Prostate gland (tissue), 2 donors: ENCODE measurements at places on chromosomes 5 and 9. TPM values are rescaled to one million over a fixed set of nuclear protein-coding genes. Genes with fewer than 3 reads are reported as not detected.

- no peak overlapping the region for H3K27ac ChIP-seq
- no peak overlapping the region for H3K4me3 ChIP-seq
- no peak for DNase-seq
- H3K4me1 ChIP-seq = no peaks in the 10 kb centered on the region
- no peaks in the 10 kb centered on the region for H3K27me3 ChIP-seq
These were observed 127.7 kb upstream of the PRLR start for GRCh38 chr5:35357973-35358372.

GRCh38 chr5:51378448-51379330 lies 4.6 kb upstream of the ISL1 start:
- peak overlapping the region; percentile 26 for H3K4me3 ChIP-seq
- no peaks in the 10 kb centered on the region for H3K4me1 ChIP-seq
- H3K27ac ChIP-seq = peak overlapping the region; percentile 83
- H3K36me3 ChIP-seq = no peaks in the 10 kb centered on the region

DNA sequence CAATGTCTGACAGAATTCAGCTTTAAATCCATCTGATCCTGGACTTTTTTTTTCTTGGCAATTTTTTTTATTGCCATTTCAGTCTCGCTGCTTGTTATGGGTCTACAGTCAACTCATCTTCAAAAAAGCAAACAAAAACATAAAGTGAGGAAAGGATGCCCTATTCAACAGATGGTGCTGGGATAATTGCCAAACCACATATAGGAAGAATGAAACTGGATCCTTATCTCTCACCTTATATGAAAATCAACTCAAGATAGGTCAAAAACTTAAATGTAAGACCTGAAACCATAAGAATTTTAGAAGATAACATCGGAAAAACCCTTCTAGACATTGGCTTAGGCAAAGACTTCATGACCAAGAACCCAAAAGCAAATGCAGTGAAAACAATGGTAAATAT lies 389.1 kb upstream of the ST8SIA4 start:
- no peaks in the 10 kb centered on the region for H3K27me3 ChIP-seq
- no peaks in the 10 kb centered on the region for H3K36me3 ChIP-seq
- H3K4me3 ChIP-seq = no peak overlapping the region
- no peak for DNase-seq
- no peak overlapping the region for H3K27ac ChIP-seq

DNA sequence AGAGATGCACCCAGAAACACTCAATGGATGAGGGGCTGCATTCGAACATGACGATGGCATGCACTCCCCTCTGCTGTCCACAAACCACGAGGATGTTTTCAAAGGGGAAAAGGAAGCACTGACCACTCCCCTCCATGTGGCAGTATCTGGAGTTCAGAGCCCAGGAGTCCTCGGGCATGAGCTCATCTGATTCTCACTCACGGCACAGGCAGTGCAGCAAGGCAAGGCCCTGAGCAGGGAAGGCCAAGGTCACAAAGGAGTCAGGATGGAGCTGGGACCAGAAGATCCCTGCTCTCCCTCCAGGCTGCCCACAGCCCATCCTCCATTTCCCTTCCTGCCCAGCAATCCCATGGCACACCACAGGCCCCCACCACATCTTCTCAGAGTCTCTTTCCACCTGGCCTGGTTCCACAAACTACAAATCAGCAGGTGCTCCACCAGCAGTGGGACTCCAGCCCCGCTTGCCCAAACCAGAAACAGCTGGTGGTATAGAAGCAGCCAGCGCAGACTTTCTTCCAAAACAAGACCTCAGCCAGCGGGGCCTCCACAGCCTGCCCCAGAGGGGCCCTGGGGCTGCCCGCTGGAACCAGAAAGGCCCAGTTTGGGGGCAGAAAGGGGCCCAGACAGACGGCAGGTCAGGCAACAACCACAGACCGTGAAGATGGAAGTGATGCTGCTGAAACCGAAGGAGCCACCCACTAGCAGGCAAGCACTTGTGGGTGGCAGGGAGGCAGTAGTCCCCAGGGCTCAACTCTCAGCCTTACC lies 12.2 kb downstream of the TNIP1 start:
- H3K27ac ChIP-seq = peak overlapping the region; percentile 28
- no peak for DNase-seq
- no peak overlapping the region for H3K4me3 ChIP-seq

DNA sequence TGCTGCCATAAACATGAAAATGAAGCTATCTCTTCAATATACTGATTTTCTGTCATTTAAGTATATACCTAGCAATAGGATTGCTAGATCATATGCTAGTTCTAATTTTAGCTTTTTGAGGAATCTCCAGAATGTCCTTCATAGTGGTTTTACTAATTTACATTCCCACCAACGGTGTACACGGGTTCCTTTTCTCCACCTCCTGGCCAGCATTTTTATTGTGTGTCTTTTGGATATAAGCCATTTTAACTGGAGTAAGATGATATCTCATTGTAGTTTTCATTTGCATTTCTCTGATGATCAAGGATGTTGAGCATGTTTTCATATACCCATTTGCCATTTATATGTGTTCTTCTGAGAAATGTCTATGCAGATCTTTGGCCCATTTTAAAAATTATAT lies 446.5 kb downstream of the GABRG2 start:
- H3K27ac ChIP-seq = no peak overlapping the region
- no peaks in the 10 kb centered on the region for H3K4me1 ChIP-seq
- H3K36me3 ChIP-seq = no peaks in the 10 kb centered on the region

- H3K4me3 ChIP-seq = no peak overlapping the region
- H3K27ac ChIP-seq = no peak overlapping the region
- no peaks in the 10 kb centered on the region for H3K4me1 ChIP-seq
- DNase-seq = no peak
- no peaks in the 10 kb centered on the region for H3K27me3 ChIP-seq
These were observed 488.0 kb downstream of the MAN2A1 start for GRCh38 chr5:110177729-110178128.

DNA sequence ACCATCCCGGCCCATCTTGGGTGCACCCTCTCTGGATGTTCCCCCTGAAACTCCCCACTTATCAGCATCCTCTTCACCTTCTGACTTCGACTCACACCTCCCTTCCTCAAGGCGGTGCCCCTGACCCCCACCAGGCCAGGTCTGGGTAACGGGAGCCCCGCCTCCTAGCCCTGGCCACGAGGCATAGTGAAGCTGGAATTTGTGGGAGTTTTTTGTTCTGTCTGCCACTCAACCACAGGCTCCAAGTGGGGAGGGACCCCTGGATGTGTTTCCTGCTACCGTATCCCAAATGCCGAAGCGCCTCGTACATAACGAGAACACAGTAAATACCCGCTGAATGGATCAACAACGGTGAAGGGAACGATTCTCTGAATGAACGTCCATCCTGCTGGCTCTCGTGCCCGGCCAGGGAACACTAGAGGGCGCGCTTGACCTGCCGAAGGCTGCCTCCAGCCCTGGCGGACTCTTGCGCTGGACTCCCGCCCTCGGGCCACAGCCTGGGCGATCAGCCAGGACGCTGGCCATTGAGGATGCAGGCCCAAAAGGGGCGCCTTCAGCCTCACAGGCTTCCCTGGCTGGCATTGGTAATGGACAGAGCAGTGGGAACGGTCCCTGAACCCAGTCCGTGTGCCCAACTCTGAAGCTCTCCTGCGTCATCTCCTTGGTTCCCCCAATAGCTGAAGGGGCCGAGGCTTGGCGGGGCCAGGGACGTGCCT lies 47.3 kb upstream of the PHYKPL start:
- no peaks in the 10 kb centered on the region for H3K4me1 ChIP-seq
- H3K36me3 ChIP-seq = no peaks in the 10 kb centered on the region
- H3K27ac ChIP-seq = no peak overlapping the region
- H3K4me3 ChIP-seq = no peak overlapping the region
- peaks cover 2% of the 10 kb centered on the region for H3K27me3 ChIP-seq

DNA sequence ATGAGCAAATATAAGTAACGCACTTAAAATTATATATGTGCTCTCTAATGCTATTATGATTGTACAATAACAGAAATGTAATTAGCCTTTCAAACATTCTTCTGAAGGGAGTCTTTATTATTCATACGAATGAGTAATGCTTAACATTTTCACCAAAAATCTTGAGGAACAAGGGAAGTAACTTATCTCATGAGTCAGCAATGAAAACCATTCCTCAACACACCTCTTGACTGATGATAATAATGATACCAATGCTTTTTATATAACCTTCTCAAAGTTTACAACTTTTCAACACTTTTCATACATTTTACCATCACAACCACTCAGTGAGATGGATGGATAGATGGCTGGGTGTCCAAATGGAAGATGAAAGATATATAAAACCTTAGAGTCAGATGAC lies 369.3 kb downstream of the BNC2 start:
- no peak overlapping the region for H3K27ac ChIP-seq
- no peak overlapping the region for H3K4me3 ChIP-seq
- no peaks in the 10 kb centered on the region for H3K27me3 ChIP-seq
- H3K4me1 ChIP-seq = no peaks in the 10 kb centered on the region

DNA sequence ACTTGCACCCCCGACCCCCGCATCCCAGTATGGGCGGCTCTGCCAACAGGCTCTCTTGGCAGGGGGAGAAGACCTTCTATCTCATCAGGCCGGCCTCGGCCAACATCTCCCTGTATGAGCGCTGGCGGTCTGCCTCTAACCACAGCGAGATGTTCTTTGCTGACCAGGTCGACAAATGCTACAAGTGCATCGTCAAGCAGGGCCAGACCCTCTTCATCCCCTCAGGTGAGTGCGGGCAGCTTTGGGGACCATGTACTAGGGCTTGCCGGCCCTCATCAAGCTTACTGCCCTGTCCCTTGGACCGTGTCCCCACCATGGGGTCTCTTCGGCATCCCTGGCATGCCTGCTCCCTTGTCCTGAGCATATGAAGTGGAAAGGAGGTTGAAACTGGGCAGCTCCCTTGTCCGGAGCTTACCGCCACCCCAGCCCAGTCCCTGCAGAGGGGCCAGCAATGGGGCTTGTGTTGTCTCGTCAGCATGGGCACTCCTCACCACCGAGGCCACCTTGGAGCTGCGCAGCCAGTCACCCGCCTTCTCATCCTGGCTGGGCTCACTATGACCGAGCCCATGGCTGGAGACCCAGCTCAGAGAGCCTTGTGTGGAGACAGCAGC lies 78.1 kb downstream of the PHF2 start:
- H3K4me1 ChIP-seq = no peaks in the 10 kb centered on the region
- no peak for DNase-seq
- peaks cover 13% of the 10 kb centered on the region for H3K36me3 ChIP-seq
- H3K27ac ChIP-seq = no peak overlapping the region

- no peaks in the 10 kb centered on the region for H3K36me3 ChIP-seq
- DNase-seq = peak; percentile 15
- H3K27ac ChIP-seq = no peak within 1 kb of the TSS
- H3K4me1 ChIP-seq = no peaks in the 10 kb centered on the region
- H3K27me3 ChIP-seq = no peaks in the 10 kb centered on the region
These were observed at the start of gene ANKRD55 for GRCh38 chr5:56233230-56233629. TSS of gene ANKRD55 (minus strand) at chr5:56233330. CDS start at chr5:56232913, 417 bp downstream.

DNA sequence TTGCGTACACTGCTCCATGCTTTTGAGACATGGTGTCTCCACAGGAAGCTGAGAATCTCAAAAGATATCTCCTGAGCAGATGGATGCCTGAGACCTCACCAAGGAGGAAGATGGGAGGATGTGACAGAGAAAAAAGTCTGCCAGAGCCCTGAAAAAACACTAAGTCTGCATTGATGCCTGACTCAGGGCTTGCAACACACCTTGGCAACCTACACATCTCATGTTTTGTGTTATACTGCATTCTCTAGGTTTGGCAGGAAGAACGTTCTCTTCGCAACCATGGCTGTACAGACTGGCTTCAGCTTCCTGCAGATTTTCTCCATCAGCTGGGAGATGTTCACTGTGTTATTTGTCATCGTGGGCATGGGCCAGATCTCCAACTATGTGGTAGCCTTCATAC lies 19.2 kb downstream of the SLC22A4 start:
- H3K4me3 ChIP-seq = no peak overlapping the region
- no peak overlapping the region for H3K27ac ChIP-seq
- no peaks in the 10 kb centered on the region for H3K36me3 ChIP-seq
- no peaks in the 10 kb centered on the region for H3K27me3 ChIP-seq
- no peaks in the 10 kb centered on the region for H3K4me1 ChIP-seq
- no peak for DNase-seq

- no peak overlapping the region for H3K4me3 ChIP-seq
- H3K36me3 ChIP-seq = no peaks in the 10 kb centered on the region
- H3K4me1 ChIP-seq = no peaks in the 10 kb centered on the region
- no peak for DNase-seq
- no peak overlapping the region for H3K27ac ChIP-seq
- H3K27me3 ChIP-seq = peaks cover 2% of the 10 kb centered on the region
These were observed 44.3 kb downstream of the SLC6A3 start for GRCh38 chr5:1400936-1401335.

- DNase-seq = peak; percentile 58
- H3K36me3 ChIP-seq = no peaks in the 10 kb centered on the region
- no peak overlapping the region for H3K27ac ChIP-seq
- H3K27me3 ChIP-seq = no peaks in the 10 kb centered on the region
- no peak overlapping the region for H3K4me3 ChIP-seq
These were observed 97.1 kb downstream of the ENTREP1 start for GRCh38 chr9:69421908-69422801.

- peaks cover 22% of the 10 kb centered on the region for H3K36me3 ChIP-seq
- H3K27me3 ChIP-seq = no peaks in the 10 kb centered on the region
- H3K4me1 ChIP-seq = peaks cover 6% of the 10 kb centered on the region
- H3K4me3 ChIP-seq = peak overlapping the region; percentile 92
- no peak for DNase-seq
These were observed 2.9 kb downstream of the DUSP1 start for GRCh38 chr5:172768098-172768572.

DNA sequence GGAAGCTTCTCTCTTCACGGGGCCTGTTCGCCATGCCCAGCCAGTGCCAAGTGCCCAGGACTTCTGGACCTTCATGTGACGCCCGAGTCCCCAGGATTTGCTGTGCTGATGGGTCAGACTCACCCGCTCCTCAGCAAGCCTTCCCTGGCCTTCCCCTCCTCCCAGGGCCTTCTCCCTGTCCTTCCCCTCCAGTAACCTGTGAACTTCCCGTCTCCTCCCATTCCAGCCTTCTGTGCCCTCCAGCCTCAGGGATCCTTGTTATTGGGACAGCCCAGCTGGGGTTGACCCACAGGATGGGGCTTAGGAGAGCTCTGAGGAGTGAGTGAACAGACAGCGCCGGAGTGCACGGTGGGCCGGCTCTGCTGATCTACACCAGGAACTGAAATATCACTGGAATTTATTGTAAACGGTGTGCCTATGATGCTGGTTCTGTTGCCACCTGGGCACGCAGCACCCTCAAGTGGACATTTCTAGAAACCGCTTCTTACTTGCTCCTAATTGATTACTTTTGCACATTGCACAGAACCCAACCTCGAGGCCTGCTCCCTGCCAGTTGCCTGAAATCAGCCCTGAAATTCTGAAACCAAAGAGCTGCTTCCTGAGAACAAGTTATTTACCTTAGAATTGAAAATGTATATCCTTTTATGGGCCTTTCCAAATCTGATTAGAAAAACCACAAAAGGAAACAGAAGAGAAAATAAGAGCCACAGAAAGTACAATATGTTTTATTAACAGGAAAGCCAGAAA lies 1.5 kb downstream of the SPAAR start:
- peaks cover 30% of the 10 kb centered on the region for H3K4me1 ChIP-seq
- peak overlapping the region; percentile 79 for H3K27ac ChIP-seq
- peak; percentile 53 for DNase-seq

CARD19 gene
- total RNA-seq = 111 TPM

PDE8B gene
- 66.0 TPM for total RNA-seq

PPP3R2 gene
- total RNA-seq = 3.3 TPM

LHX6 gene
- 2.7 TPM for total RNA-seq

SHOC1 gene
- 13.6 TPM for total RNA-seq

INSL4 gene
- total RNA-seq = not detected

FRRS1L gene
- total RNA-seq = 11.9 TPM
